Cerebellum (tissue), 4 donors: ENCODE measurements at places on chromosomes 7 and 10. TPM values are rescaled to one million over a fixed set of nuclear protein-coding genes. Genes with fewer than 3 reads are reported as not detected.

- no peak for DNase-seq
Observed at GRCh38 chr10:69662901-69663300, 32.9 kb downstream of the FAM241B start.

- DNase-seq: no peak
Observed at GRCh38 chr10:95698415-95698814, 4.7 kb upstream of the TCTN3 start.

DNA sequence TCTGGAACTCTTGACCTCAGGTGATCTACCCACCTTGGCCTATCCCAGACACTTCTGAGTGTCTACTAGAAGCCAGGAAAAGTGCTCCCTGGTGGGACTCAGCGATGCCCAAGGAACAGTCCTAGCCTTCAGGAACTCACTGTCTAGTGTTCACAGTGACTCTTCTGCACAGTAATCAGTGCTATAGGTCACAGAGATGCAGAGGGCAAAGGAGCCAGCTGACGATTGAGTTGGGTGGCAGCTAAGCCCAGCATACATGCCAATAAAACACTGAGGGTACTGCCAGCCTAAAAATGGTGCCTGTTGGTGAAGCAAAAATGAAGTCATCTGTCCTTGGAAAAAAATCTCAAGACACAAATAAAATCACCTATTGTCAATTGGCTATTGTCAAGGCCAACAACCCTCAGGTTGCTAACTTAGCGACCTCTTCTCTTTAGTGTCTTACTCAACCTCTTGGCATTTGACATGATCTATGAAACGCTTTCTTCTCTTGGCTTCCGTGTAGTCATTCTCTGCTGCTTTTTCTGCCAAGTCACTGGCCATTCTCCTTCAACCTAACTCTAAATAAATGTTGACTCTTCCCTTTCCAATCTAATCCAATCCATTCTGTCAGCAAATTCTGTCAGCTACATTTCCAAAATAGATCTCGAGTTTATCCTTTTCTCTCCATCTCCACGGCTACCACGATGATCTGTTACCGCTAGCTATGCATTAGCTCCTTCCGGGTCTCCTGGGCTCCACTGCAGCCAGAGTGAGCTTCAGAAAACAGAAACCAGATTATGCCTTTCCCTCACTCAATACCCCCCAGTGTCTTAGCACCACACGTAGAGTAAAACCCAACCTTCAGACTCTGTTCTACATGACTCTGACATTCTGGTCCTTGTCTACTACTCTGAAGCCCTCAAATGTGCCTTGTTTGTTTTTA lies 99.2 kb downstream of the ATXN7L1 start:
- DNase-seq: no peak

DNA sequence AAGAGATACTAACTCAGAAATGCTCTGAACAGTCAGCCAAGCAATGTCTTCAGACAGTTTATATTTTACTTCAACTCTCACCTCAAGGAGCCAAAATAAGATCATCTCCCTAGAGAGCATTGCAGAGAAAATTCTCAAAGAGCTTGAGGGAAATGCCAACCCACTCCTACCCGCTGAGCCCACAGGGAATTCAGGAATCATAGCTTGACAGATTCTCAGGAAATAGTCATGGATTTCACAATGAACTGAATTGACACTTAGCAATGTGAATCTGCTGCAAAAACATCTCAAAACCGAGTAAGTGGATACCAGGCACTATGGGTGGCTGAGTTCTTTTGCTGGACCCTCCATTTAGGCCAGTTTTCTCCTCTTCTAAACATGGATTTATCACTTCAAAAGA lies 9.8 kb upstream of the PLAC9 start:
- DNase-seq: no peak

DNA sequence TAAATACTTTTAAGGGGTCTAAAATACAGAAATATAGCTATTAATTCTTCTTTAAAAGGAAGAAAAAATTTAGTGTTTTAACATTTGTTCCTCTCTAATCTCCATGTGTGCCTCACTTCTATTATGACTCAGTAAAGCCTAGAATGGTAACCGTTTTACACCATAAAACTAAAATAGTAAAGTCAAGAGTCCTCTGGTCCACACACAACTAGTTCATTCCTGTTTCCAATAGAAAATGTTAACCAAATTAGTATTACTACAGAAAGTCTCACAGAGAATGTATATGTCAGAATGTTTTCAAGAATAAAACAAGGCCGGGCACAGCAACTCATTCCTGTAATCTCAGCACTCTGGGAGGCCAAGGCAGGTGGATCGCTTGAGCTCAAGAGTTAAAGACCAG lies 55.8 kb downstream of the CNOT4 start:
- DNase-seq: no peak

DNA sequence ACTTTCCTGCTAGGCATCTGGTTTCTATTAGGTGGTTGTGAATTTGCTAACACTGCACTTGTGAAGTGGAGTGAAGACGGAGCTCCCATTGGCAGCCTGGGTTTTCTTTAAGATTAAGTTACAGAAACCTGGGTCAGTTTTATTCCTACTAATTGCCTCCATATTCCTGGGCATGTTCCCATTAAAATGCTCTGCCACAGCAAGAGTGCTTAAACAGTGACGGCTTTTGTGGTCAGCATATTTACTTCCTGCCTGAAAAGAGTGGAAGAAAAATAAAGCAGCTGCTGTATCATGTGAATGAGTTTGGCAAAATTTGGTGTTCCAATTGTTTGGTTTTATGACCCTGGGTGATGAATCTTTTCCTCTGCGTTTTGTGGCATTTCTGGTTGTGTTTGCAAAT lies 96.9 kb upstream of the PLXDC2 start:
- no peak for DNase-seq

- DNase-seq: no peak
Observed at GRCh38 chr10:50398381-50398780, 147.1 kb upstream of the ASAH2 start.

GRCh38 chr7:114264023-114264422 lies 150.6 kb upstream of the FOXP2 start:
- no peak for DNase-seq

DNA sequence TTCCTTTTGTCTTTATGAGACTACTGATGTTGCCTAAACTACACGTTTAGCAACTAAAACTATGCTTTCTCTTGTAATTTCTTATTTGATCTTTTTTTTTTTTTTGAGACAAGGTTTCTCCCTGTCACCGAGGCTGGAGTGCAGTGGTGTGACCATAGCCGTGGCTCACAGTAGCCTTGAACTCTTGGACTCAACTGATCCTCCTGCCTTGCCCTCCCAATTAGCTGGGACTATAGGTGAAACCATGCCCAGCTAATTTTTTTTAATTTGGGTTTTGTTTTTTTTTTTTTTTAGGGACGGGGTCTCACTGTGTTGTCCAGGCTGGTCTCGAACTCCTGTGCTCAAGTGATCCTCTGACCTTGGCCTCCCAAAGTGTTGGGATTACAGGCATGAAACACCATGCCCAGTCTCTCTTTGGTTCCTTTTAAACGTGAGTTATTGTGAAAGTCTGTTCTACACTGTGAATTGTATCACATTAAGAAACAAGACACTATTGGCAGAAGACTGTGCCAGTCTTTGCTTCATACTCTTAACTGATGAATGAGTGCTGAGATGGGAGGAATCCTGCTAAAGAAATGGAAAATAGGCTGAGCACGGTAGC lies 6.4 kb downstream of the TMEM248 start:
- no peak for DNase-seq

GRCh38 chr10:73228247-73228646 lies 18.8 kb downstream of the DNAJC9 start:
- DNase-seq: no peak

- no peak for DNase-seq
Observed at GRCh38 chr7:91374321-91374989, 110.2 kb downstream of the FZD1 start.

DNA sequence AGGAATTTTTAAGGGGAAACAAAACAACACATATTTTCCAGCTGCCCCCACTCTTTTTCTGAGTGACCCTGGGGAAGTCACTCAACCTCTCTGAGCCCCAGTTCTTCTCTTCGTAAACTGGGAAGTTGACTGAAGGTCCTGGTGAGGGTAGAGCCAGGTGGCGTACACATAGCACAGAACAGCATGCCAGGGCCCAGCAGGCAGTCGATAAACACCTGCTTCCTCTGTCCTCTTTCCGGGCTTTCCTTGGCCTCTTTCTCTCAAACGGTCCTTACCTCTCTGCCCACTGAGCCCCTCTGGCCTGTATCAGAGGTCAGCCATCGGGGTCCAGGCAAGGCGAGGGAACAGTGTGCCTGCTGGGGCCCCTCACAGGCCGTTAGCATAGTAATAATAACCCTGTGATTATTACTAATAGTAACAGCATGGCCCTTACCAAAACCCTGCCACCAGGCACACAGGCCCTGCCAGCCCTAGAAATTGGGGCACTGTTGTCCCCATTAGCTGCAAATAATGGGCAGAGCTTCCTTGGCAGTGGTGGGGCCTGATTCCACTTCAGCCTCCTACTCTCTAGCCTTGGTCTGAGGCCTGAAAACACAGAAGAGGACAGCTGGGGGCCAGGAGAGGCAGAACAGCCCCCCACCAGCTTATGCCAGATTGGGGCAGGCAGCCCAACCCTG lies 37.3 kb upstream of the SLC29A3 start:
- peak; percentile 62 for DNase-seq

- DNase-seq: no peak
Observed at GRCh38 chr10:113326160-113327111, 226.4 kb upstream of the HABP2 start.

GRCh38 chr10:24465891-24466818 lies 257.2 kb downstream of the KIAA1217 start:
- DNase-seq: no peak

DNA sequence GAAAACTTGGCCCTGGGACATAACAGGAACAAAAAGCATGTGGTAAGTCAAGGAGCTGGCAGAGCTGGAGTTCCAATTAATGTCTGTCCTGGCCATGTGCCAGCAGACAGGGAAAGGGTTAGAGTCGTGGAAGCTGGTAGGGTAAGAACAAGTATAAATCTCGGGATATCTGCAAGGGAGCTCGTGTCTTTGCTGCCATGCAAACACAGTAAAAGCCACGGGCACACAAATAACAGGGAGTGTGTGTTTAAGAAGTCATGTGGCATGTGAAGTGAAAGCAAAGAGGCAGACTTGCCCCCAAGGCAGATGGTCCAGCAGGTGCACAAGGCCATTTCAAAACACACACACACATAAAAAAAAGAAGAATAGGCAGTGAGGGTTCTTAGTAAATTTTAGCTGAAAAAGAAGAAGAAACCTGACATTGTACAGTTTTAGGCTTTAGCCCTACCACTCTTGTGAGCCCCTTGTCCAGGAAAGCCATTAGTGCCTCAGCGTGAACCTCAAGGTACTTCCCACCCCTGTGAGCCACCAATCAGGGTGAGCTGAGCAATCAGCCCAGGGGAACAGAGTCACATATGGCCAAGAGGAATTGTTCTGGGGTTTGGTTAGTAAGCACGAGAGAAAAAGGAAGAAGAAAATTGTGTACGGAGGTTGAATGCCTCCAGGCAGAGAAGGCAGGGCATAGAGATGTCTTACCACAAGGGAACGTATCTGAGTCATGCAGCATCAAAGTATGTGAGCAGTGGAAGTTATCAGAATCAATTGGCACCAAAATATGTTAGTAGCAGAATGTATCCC lies 32.8 kb upstream of the ARHGAP12 start:
- no peak for DNase-seq

DNA sequence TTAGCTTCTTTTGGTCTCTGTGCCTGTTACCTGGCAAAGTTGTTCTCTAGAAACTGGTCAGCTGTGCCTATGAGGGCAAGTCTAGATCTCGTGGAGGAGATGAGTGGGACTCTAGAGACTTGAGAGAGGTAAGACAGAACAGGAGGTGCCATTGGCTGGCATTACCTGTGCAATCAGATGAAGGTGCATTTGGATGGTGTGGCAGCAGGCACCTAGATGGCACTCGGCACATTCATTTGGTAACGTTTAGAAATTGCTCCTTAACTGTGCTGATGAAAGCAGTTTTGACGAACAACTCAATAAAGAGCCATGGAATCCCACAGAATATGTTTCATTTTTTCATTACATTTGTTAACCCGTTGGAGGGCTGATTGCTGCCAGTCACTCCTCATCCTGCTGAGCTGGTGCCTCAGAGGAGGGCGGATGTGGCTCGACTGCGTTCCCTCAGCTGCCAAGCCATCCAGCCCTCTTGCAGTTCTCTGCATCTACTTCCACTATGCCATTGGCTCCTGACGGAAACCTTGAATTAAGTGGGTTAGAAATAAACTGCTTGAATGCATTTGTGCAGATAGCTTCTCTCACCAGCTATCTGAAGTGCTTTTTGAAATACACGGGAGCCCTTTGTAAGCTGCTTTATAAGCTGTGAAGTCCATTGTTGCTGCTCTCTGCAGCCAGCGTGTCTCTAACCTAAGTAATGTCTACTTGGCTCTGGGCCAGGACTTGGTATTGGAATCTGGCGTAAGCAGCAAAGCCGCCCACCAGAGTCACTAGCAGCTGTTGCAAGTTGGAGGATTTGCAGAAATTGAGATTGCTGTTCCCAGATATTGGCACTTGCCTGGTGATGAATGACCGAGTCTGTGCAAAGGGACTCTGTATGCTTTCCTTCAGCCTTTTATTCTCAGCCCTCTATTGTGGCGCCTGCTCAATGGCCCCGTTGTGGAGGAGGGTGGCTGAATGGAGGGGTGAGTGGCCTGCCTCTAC lies 87.4 kb downstream of the LRRC4 start:
- peak; percentile 50 for DNase-seq

GRCh38 chr7:151919595-151919994 lies 36.7 kb upstream of the GALNTL5 start:
- DNase-seq: no peak

DNA sequence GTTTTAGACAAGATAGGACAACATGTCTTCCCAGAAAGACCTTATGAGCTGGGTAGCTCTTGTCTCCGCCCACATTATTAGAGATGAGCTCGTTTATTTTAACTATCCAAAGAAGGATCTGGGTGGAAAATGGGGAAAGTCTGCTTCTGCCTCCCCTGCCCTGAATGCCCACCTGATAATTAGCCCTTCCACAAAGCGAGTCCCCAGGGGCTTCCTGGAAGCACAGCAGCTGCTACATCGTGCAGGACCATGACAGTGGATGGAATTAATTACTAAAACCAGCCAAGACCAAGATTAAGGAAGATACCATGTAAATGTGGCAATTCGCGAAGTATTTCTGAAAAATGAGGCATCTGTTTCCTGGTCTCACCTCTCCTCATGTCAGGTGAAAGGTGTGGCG lies 374.4 kb downstream of the PAXIP1 start:
- no peak for DNase-seq

- no peak for DNase-seq
Observed at GRCh38 chr10:28845009-28845682, 167.8 kb downstream of the BAMBI start.

The VGF gene
- 21.2 TPM for total RNA-seq

The PRR15 gene
- not detected for total RNA-seq

The SEMA3D gene
- 39.2 TPM for total RNA-seq

The BNIP3 gene
- total RNA-seq: 31.1 TPM

The SPDYE1 gene
- 0.09 TPM for total RNA-seq

The C10orf105 gene
- total RNA-seq: 1.00 TPM

The JCAD gene
- total RNA-seq: 19.0 TPM

The HEPACAM2 gene
- 0.18 TPM for total RNA-seq

The SCRN1 gene
- 96.3 TPM for total RNA-seq

The CDK1 gene
- 46.9 TPM for total RNA-seq

The CUBN gene
- total RNA-seq: 7.8 TPM

The BTBD16 gene
- total RNA-seq: not detected

The GALNT17 gene
- total RNA-seq: 41.3 TPM
